LHCN-M2 (cell line): ENCODE measurements at places on chromosomes 4 and X. TPM values are rescaled to one million over a fixed set of nuclear protein-coding genes. Genes with fewer than 3 reads are reported as not detected.

The PSAPL1 gene
- total RNA-seq: not detected in 2 replicates

The SRPX2 gene
- total RNA-seq: 62.8 and 74.5 TPM in 2 replicates

The RTL5 gene
- 1.3 and 1.7 TPM in 2 replicates for total RNA-seq

The MAP9 gene
- total RNA-seq: 2.9 and 3.3 TPM in 2 replicates

The AVPR2 gene
- not detected in 2 replicates for total RNA-seq

DNA sequence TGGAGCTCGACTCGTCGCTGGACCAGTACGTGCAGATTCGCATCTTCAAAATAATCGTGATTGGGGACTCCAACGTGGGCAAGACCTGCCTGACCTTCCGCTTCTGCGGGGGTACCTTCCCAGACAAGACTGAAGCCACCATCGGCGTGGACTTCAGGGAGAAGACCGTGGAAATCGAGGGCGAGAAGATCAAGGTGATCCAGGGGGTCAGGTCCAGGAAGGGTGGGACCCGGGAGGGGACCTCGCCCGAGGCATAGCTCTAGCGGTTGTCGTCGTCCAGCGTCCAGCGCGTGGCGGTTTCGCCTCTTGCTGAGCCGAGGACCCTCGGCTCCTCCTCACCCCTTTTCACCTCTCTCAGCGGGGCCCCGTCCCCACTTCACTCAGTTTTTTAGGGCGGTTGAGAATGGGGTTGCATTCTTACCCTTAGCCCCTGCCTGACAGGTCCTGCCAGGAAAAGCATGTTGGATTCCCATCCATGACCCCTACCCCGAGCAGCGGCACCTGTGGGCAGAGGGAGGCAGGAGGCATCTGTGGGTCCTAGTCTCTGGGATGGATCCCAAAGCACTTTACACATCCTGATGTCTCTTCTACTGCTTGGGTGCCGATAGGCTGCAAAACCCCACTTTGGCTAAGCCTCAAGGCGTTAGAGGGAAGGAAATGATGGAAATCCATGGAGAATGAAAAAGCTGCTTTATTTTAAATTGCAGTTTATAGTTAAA lies 524 bp downstream of the RAB33A start:
- DNase-seq: no peak

DNA sequence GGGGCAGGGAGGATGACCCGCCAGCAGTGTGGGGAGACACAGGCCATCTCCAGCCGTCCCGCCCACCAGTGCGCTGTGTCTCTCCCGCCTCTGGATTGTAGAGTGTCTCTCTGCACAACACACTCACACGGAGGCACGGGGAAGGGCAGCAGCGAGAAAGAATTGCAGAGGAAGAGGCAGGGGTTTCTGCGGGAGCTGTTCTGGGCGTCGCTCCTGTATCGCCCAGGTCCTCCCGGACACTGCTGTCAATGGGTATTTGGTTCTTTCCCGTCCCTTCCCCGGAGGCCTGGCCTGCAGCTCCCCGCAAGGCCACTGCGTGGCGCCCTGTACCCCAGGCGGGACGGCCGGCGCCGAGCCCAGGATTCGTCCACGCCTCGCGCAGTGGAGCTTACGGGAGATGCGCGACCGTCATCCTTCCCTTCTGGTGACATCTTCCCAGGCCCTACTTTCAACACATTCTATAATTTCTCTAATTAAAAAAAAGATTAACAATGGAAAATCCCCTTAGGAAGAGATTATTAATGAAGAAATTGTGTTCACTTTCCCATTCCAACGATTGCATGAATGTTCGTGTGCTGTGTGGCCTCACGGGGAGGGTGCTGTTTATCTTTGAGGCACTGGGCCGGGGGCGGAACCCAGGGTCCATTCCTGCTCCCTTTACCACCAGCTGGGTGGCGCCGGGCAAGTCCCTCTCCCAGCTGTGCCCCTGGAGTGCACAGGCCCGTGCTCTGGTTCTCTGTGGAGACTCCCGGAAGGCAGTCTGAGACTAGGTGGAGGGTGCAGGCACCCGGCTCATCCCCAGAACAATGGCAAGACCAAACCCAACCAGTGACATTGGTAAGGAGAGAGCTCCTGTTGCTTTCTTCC lies 95.7 kb downstream of the CPZ start:
- DNase-seq: no peak

- peak; percentile 82 for DNase-seq
These were observed 4.2 kb downstream of the PDGFRA start for GRCh38 chr4:54233277-54233696.

DNA sequence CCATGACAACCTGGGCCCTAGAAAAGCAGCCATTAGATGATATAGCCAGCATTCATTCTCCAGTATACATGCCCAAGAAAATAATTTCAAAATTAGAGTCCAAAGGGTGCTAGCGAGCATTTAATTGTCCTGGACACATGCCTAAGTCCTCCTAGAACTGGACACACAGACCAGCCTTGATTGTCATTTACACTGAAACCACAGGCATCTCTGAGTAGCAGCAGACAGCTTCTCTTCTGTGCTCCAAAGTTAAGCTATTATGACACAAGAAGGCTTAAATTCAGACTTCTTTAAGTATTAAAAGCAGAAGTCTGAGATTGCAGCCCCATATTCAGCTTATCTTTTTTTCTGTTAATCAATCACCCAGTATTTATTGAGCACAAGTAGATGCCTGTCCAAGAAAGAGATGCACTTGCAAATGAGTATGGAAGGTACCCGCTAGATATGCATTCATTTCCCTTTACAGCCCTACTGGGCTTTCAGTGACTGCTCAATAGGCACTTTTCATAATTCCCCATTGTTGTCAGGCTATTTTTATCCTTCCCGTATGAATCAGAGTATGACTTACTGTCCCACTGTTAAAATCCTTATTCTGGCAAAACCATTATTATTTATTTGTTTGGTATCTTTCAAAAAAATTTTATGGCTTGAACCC lies 374.1 kb downstream of the FBXW7 start:
- peak; percentile 19 for DNase-seq

DNA sequence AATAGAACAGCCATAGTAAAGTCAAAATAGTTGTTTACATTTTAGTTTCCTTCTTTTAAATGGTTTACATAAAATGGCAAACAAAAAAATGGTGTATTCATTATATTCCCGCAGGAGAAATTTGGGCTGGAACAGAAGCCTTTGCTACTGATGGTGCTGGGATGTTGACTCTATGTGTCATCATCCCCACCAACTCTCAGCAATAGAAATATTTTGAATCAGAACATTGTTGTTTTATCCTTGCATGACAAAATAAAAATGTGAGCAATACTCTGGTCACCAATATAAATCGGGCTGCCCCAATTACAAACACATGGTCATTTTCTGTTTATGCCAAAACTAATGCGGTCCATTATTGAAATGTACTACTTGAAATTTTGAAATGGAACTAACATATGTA lies 1131.6 kb upstream of the PCDH7 start:
- peak; percentile 49 for DNase-seq

DNA sequence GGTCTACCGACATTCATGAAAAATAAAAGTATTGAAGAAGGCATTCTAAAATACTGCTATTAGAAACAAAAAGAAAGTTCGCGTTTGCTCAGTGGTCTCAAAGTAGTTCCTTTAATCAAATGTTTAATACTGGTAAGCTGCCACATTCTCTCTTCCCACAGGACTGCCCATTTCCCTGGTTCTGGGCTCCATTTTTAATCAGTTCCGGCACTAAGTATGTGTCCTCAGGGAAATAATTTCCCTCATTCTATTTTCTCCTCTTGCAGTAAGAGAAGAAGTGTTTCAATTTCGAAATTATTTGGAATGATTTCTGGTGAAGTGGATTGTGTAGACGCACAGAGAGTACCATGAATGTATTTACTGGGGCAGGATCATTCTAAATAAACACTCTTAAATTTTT lies 17.5 kb downstream of the VCX3A start:
- no peak for DNase-seq

DNA sequence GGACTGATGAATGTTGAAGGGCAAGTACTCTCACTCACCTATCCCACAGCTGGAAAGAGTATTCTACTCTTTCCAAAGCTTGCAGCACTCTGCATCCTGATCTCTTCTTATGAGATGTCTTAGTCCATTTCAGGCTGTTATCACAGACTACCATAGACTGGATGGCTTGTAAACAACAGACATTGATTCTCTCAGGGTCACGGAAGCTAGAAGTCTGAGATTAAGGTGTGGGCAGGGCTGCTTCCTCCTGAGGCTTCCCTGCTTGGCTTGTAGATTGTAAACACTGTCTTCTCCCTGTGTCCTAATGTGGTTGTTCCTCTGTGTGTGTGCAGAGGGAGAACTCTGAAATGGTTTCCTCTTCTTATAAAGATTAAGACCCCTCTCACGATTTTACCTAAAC lies 131.2 kb downstream of the MXRA5 start:
- DNase-seq: no peak
